ENCODE measurements at places on chromosomes 2 and 18.

GRCh38 chr2:111883661-111884591 lies at the start of gene ANAPC1:
ANAPC1 (minus strand) TSS chr2:111884193; CDS start chr2:111880825, 3,368 bp downstream.
- peak; percentile 72 for DNase-seq

DNA sequence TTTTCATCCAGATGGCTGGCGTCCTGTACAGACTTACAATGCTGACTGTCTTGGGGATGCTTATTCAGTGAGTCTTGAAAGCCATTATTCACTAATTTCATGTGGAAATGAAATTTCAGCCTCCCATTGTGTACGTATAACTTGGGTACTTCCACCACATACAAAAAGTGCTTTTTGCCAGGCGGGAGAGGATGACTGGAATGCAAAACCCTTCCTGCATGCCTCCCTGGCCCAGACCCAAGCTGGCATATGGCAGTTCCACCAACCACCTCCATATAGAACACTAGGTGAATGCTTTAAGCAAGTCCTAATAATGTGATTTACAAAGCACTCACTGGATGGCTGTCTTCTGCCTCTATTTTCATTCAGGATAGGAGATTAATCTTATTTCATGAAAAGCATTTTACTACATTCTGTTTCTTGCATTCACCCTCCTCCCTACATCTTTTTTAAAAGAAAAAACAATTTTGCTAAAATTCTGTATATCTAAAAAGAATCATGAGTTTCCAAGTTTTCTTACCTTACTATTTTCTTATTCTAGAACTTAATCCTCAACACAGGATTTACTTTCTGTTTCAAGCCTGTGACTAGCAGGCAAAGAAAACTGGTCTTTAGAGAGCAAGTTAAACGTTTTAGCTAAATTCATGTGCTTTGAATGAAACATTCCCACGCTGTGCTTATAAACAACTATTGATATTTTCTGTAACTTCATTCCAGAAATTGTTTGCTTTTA lies 327.6 kb downstream of the NCKAP5 start:
- no peak for DNase-seq

DNA sequence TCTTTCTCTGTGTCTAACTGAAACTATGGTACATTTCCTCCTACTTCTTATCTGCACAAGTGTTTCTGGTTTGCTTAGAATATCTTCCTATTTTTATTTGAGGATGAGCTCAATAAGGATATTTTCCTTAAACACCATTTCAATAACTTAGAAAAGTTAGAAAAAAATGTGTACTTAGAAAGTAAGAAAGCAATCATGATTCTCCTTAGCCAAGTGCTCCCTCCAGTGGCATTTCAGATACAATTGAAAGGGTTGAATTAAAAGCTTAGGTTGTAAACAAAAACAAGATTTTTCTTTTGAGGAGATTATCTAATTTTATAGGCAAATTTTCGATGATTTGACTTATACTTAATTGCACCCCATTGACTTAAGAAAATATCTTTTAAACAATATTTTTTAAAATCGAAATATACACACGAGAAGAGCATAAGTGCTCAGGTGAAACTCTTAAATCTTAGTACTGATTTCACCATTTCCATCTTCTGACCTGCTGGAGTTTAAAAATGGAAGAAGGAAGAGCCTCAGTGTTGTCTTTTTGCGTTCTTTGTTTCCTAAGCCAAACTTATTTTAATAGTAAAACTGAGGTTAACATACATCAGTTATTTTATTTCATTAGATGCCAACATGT lies 26.9 kb downstream of the C18orf63 start:
- DNase-seq: peak; percentile 89

- DNase-seq: no peak
These were observed 108.0 kb downstream of the CLIP4 start for GRCh38 chr2:29223257-29223656.

DNA sequence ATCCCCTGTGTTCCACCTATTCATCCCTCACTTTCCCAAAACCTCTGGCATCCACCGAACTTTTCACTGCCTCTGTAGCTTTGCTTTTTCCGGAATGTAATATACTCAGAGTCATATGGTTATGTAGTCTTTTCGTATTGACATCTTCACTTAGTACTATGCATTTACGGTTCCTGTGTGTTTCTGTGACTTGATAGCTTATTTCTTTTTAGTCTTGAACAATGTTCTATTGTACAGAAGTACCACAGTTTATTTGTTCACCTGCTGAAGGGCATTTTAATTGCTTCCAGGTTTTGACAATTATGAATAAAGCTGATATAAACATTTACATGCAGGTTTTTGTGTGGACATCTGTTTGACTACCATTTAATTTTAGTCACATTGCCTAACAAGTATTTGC lies 154.7 kb upstream of the DOK6 start:
- DNase-seq: no peak

DNA sequence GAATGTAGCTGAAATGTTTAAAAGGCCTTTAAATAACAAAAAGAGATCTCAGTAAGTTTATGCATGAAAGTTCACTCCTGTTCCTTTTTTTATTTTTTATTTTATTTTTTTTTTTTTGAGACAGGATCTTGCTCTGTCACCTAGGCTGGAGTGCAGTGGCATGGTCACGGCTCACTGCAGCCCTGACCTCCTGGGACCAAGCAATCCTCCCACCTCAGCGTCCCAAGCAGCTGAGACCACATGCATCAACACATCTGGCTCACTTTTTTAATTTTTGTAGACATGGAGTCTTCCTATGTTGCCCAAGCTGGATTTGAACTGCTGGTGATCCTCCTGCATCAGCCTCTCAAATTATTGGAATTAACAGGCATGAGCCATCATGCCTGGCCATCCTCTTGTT lies 84.3 kb downstream of the KANSL1L start:
- no peak for DNase-seq

- DNase-seq: no peak
These were observed 109.2 kb downstream of the MAP4K4 start for GRCh38 chr2:101806701-101807100.

- DNase-seq: peak; percentile 3
These were observed 93.6 kb downstream of the FTCDNL1 start for GRCh38 chr2:199757233-199757870.

DNA sequence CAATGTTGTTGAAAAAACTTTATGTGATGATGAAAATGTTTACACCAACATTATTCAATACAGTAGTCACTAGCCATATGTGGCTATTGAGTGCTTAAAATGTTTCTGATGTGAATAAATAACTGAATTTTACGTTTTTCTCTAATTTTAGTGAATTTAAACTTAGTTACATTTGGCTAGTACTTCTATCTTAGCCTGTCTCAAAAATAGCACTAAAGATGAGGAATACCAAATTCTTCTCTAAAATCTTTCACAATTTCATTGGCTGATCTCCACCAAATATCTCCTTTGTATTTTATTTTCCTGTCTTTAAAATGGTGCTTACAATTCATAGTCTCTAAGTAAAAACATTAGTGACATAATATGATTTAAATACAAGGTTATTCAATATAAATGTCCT lies 83.7 kb upstream of the RND3 start:
- peak; percentile 49 for DNase-seq

DNA sequence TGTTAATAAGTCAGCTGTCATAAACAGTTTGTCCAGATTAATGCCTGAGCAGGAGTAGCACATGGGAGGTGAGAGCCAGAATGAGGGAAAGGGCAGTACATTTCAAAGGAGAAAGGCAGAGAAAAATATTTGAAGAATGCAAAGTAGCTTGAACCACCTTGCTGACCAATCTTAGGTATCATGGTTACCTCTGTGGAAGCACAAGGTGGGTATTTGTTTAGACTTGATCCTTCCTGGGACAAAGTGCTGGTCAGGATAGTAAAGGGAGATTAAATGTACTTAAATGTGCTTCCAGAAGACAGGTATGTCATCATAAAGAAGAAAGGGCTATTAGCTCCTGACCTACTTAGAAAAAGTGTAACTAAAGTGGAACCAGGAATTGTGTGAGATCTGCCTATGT lies 105.0 kb downstream of the LRRTM1 start:
- DNase-seq: no peak

DNA sequence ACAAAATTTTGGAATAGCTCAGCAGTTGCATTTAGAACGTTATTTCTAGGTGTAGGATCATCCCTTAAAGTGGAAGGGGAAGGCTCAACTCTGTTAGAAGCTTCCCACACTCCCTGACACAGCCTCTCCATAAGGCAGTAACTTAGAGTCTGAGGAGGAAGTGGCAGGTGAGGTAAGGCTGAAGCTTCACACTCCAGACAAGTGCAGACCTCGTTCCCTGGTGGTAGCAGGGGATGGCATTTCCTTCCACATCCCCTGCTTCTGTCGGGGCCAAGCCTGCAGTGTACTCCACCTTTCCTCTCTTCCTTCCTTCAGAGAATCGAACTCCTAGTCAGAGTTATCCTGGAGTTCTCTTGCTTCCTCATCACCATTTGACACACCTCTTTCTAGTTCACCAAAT lies 224.7 kb downstream of the CYRIA start:
- DNase-seq: no peak

GRCh38 chr2:71500426-71501079 lies 47.2 kb downstream of the DYSF start:
- peak; percentile 74 for DNase-seq

DNA sequence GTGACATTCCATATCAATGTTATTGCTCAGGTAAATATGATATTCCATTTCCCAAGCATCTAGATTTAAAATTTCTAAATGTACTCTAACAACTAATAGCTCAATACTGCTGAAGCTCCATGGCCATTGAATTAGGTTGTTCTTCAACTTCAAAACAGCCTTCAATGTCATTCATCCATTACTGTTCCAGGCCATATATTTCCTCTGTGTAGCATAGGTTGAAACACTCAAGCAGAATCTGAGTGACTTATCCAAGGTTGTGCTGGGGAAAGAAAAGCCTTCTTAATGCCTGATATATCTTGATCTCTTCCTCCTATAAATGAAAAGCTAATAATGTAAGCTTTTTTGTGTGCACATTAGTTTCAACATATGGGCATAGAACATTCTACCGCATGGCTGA lies 142.1 kb upstream of the ARL4C start:
- DNase-seq: no peak
